ENCODE measurements at places on chromosomes 13 and 19.

GRCh38 chr13:27522847-27523246 lies 72.5 kb upstream of the MTIF3 start:
- no peak for DNase-seq

DNA sequence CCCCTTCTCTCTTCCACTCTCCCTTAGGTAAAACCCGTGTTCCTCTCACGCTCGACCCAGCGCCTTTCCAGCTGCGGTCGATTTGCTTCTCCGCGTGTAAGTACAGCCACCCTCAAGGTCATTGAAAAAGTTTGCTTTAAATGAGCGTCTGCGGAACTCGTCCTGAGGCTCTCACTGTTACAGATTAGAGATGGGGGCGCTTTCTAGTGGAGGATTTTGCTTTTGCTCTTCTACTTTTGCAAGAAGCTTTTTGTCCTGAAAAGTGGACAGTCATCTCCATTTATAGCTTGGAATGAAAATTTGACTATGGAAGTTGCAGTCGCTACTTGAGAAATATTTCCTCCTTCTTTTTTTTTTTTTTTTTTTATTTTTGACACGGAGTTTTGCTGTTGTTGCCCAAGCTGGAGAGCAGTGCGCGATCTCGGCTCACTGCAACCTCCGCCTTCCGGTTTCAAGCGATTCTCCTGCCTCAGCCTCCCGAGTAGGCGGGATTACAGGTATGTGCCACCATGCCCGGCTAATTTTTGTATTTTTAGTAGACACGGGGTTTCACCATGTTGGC lies 595 bp upstream of the RAB20 start:
- DNase-seq: no peak

- no peak for DNase-seq
These were observed 27.7 kb downstream of the ATP4B start for GRCh38 chr13:113630296-113630695.

DNA sequence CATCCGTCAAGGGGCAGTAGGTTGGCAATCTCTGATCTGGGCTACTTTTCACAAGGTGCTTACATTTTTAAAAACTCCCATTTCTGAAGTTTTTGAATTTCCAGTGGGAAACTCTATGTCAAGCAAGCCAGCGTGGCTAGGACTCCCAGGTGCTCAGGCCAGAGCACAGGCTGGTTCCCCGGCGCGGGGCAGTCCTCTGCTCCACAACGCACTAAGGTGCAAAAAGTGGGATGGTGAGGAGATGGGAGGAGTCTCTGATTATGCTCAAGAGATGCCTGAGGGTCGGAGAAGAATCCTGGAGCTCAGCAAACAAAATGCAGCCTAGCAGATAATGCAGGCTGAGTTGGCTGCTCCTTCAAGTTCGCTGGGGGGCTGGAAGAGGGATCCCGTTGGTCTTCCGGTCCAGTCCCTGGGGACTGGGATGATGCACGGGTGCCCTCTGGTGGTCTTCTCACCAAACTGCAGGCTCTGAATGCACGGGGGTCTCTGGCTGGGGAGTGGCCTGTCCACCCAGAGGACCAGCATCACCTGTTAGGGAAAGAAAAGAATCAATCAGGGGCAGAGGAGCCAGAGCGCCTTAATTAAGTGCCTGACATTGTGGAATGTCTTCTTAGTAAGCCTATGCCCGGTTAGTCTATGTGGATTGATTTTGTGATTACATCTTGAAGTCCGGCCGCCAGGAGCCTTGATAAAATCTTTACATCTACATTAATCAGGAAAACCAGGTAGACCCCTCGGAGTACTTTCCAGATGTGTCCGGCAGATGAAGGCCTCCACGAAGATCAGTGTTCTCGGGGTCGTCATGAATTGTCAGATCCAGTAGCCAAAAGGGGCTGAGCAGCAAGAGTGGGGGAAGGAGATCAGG lies 244.4 kb upstream of the MAB21L1 start:
- peak; percentile 83 for DNase-seq

GRCh38 chr19:29479941-29480340 lies 45.9 kb upstream of the VSTM2B start:
- no peak for DNase-seq

DNA sequence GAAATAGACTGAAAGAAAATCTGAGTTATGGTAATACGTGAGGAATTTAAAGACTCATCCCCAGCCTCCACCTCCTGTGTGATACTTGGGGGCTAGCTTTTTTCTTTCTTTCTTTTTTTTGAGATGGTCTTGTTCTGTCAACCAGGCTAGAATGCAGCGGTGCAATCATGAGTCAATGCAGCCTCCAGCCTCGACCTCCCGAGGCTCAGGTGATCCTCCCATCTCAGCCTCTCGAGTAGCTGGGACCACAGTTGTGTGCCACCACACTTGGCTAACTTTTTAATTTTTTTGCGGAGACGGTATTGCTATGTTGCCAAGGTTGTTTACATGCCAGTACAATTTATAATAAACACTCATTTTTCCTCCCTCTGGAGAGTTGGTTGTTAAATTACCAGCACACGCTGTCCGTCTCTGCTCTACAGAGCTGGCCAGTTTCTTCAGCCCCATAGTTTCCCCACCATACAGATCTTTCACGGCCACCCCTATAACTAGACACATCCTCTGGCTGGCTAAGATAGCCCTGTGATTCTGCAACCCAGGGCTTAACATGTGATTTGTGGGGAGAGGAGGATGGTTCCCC lies 4.8 kb downstream of the TNFSF9 start:
- no peak for DNase-seq

DNA sequence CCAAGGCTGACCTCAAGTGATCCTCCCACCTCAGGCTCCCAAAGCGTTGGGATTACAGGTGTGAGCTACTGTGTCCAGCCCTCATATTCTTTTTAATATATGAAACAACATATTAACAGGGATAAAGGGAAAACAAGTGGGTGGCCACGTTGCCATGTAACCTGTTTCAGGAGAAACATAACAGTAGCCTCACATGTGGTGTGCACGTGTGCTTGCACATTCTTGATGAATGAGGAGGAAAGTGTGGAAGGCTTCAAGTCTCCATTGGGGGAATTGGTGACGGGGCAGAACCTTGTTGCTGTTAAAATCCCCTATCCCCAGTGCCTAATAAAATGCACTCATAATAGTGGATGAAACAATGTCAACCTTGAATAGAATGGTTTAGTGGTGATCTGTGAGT lies 202.3 kb downstream of the MTUS2 start:
- DNase-seq: no peak

GRCh38 chr13:75042807-75043206 lies 439.2 kb downstream of the TBC1D4 start:
- no peak for DNase-seq

- DNase-seq: peak; percentile 65
These were observed 8.4 kb downstream of the FAM124A start for GRCh38 chr13:51230477-51231105.

GRCh38 chr19:13870873-13871272 lies 6.1 kb upstream of the NANOS3 start:
- DNase-seq: no peak

- no peak for DNase-seq
These were observed 100.8 kb downstream of the TEX29 start for GRCh38 chr13:111421216-111421615.

GRCh38 chr13:52846567-52847321 lies 1.7 kb downstream of the PCDH8 start:
- peak; percentile 39 for DNase-seq

- peak; percentile 19 for DNase-seq
These were observed 667 bp downstream of the ZNF878 start for GRCh38 chr19:12052091-12052496.

DNA sequence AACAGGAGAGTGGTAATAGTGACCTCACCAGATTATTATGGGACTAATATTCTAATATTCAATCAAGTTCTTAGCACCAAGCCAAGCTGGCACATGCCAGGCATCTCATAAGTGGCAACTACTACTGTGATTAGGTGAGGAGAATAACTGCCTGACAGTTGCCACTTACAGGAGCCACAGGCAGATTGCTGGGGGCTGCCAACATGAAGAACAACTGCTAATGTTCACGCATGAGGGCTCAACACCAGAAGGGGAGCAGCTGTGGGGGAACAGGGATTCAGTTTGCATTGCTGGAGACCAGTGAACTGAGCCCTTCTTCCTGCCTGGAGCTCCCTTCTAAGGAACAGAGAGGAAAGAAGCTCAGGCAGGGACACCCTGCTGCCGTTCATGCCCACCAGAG lies 504.5 kb downstream of the FOXO1 start:
- DNase-seq: no peak

- DNase-seq: no peak
These were observed 4.3 kb upstream of the DACH1 start for GRCh38 chr13:71871176-71871754.

DNA sequence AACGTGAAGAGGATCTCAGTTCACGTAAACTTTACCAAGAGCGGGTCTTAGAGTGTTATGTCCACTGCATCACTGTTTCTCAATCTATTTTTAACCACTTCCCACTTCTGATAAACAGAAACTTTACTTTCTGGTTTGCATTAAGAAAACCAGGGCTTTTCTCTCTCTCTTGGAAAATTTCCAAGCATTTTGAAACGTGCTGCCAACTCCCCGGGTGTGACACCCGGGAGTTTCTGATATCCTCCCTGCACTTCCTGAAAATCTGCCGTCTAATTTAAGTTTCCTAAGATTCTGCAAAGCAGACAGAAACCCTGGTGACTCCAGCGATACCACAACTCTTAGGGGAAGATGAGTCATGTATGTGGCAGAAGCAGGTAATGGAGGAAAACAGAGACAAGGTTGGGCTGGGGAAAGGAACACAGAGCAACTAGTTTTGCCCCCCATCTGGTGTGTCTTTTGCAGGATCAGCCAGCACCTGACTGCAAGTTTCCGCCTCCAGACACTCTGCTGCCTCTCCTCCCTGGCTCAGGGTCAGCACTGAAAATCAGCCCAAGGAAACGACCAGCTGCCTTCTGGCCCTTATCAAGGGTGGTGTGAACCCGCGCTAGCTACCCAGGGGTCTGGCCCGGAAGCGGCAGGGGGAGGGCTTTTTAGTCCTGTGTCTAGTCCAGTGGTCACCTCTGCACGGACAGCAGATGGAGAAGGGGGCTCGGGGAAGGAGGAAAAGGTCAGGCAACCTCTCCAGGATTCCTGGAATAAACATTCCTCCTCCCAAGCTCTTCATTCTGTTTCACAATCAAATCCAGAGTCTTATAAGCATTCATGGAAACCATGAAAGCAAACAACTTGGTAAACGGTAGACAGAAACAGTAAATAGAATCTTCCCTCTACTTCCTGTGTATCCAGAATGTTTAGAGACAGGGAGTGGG lies 11.3 kb upstream of the FFAR2 start:
- no peak for DNase-seq

GRCh38 chr19:6528544-6529121 lies 2.2 kb upstream of the TNFSF9 start:
- DNase-seq: no peak
